IMR-90 (cell line): ENCODE measurements at places on chromosomes 12 and 14.

DNA sequence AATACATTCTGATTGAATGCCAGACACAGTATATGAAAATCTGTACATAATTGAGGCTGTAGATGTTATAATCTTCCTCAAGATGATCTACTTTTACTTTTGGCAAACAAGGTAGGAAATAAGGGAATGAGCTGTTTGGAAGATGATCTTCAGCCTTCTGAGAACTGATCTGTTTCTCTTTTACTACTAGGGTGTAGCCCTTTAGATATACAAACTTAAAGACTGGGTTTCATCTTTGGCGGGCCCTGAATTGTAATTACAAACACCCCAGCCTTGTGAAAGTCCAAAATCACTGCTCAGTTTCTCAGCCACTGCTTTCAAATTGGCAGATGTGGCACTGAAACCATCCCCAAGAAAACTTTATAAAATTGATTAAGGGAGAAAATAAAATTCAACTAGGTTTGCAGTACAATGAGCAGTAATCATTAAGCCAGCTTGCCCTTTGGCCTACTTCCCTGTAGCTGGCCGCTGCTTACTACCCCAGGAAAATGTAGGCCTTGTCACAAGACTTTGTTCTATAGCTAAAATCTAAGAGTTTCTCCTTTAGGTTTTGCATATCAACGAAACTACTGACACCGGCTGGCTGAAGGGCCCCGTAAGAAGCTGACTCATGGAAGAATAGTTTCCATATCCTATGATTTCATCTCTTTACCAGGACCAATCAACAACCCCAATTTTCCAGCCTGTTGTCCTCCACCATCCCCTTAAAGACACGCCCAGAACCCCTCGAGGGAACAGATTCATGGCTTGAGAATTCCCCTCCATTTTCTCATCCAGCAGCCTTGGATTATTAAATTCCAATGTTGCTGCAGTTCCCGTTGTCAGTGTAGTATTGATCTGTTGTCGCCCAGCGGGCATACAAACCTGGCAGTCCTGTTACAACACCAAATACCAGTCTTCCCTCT is 210.8 kb downstream of the PCNX1 start:
- no peaks in the 10 kb centered on the region for H3K27me3 ChIP-seq
- H3K4me3 ChIP-seq = no peak overlapping the region
- peak; percentile 78 for DNase-seq
- H3K27ac ChIP-seq = peak overlapping the region; percentile 46; the same call in 1 of the 2 replicates

DNA sequence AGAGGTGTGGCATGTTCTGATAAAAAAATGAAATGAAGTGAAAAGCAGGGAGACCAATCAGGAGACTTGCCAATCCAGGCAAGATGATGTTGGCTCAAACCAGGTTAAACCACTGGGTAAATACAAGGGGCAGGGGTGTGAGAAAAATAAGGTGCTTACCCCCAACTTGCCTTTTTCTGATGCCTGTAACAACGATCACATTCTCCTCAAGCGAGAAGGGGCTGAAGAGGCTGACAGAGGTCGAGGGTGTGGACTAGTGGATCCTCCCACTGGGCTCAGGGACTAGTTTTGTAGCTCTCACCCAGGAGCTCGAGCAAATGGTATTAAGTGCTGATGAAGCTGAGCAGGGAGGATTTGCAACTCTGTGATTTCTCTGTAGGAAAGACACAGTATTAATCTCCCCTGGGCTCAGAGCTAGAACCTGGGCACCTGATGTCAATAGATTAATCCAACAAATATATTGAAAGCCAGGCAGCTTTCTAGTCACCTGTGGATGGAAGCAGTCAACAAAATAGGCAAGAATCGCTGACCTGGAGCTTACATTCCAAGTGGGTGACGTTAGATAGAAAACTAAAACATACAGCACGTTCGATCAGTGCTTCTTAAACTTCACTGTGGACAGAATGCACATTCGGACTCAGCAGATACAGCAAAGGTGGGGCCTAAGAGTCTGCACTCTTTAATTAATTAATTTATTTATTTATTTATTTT is 15.2 kb upstream of the EAPP start:
- peak overlapping the region; percentile 2; the same call in 1 of the 2 replicates for H3K27ac ChIP-seq
- H3K4me1 ChIP-seq = peaks cover 2% of the 10 kb centered on the region; the same call in 1 of the 2 replicates
- DNase-seq = peak; percentile 37
- no peak overlapping the region for H3K4me3 ChIP-seq
- H3K36me3 ChIP-seq = no peaks in the 10 kb centered on the region
- no peaks in the 10 kb centered on the region for H3K27me3 ChIP-seq

DNA sequence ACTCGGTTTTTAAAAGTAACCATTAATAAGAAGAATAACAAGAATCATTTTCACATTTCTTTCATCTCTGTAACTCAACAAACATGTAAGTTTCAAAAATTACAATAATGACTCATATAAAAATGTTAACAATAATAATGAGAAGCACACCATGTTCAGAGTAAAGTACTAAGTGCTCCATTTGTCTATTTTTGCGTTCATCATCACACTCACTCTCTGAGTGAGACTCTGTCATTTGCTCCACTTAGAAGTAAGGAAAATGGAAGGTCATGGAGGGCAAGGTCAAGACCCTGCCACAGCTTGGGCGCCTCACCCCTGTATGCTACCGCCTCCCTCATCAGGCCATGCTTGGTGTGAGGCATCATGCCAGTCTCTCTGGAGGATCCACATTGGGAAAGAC is 129.9 kb downstream of the TMEM30B start:
- H3K4me3 ChIP-seq = no peak overlapping the region
- H3K27me3 ChIP-seq = no peaks in the 10 kb centered on the region
- no peaks in the 10 kb centered on the region for H3K36me3 ChIP-seq
- DNase-seq = peak; percentile 24

GRCh38 chr14:104792101-104792884 is 3.3 kb downstream of the AKT1 start:
- DNase-seq = no peak
- H3K4me1 ChIP-seq = peaks cover 18% of the 10 kb centered on the region
- no peak overlapping the region for H3K4me3 ChIP-seq
- H3K27me3 ChIP-seq = no peaks in the 10 kb centered on the region

- H3K4me1 ChIP-seq = peaks cover 2% of the 10 kb centered on the region; the same call in 1 of the 2 replicates
- no peaks in the 10 kb centered on the region for H3K36me3 ChIP-seq
- no peak for DNase-seq
- no peak overlapping the region for H3K27ac ChIP-seq
Measured at GRCh38 chr14:68195126-68195525, 375.5 kb downstream of the RAD51B start.

DNA sequence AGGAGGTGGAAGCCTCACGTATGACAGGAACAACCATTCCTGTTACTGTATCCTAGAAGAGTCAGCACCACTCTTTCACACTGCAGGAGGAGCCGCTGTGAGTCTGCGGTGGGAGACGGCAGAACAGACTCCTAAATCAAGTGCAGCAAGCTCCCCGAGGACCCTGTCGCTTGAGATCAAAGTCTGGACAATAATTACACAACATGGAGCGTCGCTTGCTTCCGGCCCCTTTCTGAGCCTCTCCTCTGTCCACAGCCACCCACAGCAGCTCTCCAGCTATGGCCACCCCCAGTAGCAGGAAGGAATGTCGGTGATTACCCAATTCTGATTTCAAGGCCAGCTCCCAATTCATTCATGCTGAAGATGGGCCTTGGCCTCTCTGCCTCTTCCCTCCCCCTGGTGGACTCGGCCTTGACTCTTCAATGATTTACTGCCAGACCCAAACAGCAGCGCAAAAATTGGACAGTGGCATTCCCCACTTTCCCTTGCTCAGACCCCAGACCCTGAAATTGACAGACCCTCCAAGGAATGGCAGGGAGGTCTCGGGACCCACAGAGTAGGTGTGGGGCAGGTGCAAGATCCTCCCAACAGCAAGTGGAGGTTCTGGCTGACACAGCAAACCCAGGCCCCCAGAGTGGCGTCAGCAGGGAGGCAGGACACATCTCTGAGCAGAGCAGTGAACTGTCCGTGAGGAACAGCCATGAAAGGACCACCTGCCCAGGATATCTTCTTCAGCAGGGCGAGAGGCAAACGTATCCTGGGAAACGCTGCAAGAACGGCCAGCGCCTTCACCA is 272.7 kb upstream of the DIO3 start:
- no peak for DNase-seq
- H3K4me1 ChIP-seq = no peaks in the 10 kb centered on the region
- peaks cover 13% of the 10 kb centered on the region; the same call in 1 of the 2 replicates for H3K27me3 ChIP-seq
- H3K4me3 ChIP-seq = no peak overlapping the region
- H3K36me3 ChIP-seq = no peaks in the 10 kb centered on the region

GRCh38 chr14:27634056-27634970 is 1036.5 kb upstream of the NOVA1 start:
- no peak overlapping the region for H3K4me3 ChIP-seq
- no peak overlapping the region for H3K27ac ChIP-seq
- H3K36me3 ChIP-seq = no peaks in the 10 kb centered on the region
- DNase-seq = no peak

- no peak overlapping the region for H3K4me3 ChIP-seq
- no peaks in the 10 kb centered on the region for H3K27me3 ChIP-seq
- no peaks in the 10 kb centered on the region for H3K36me3 ChIP-seq
- DNase-seq = peak; percentile 10
- no peaks in the 10 kb centered on the region for H3K4me1 ChIP-seq
Measured at GRCh38 chr12:69779928-69780327, 41.3 kb downstream of the RAB3IP start.

- H3K4me1 ChIP-seq = peaks cover 20% of the 10 kb centered on the region
- H3K27ac ChIP-seq = no peak overlapping the region
- no peaks in the 10 kb centered on the region for H3K27me3 ChIP-seq
- H3K36me3 ChIP-seq = no peaks in the 10 kb centered on the region
- peak; percentile 66 for DNase-seq
Measured at GRCh38 chr12:69056743-69057515, 124.0 kb upstream of the CPM start.

DNA sequence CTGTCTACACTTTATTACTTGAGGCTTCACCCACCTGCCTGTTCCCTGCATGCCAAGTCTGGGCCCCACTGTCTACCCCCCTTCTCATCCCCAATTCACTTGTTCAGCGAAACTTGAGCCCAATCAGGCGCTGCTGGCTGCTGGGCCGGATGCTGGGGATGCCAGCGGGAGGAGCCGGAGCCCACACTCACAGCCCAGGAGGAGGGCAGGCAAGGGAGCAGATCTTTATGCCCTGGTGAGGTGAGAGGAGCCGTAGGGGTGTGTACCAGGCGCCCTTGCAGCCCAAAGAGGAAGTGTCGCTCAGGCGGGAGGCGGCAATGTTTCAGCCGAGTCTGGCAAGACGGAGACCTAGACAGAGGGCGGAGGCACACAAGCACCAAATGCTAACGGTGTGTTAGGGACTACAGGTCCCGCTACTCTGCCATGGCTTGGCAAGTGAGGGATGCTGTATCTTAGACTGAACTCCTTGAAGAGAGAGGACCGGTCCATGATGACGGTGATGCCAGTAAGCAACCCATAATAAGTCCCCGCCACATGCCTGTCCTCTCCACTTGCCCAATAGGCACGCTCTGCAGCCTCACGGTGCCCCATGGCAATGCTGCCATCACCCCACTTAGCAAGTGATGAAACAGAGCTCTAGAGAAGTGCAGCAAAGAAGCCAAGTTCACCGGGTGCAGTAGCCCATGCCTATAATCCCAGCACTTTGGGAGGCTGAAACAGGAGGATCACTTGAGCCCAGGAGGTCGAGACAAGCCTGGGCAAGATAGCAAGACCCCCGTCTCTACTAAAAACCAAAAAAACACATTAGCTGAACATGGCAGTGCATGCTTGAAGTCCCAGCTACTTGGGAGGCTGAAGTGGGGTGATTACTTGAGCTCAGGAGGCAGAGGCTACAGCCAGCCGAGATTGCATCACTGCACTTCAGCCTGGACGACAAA is 41.6 kb downstream of the LRRC74A start:
- H3K4me1 ChIP-seq = no peaks in the 10 kb centered on the region
- H3K4me3 ChIP-seq = no peak overlapping the region
- H3K27me3 ChIP-seq = peaks cover 38% of the 10 kb centered on the region
- DNase-seq = no peak
- H3K27ac ChIP-seq = no peak overlapping the region

DNA sequence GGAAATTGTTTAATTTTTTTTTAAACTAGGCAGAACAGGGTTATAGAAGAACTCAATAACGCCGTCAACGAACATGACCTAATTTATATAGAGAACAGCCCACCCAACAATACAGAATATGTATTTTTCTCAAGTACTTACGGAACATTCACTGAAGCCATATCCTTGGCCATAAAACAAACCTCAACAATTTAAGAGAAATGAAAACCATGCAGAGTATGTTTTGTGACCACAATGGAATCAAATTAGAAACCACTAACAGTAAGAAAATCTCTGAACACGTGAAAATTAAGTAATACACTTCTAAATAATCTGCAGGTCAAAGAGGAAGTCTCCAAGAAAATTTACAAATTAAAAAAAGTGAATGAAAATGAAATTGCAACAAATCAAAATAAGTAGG is 9.4 kb downstream of the SART3 start:
- H3K4me1 ChIP-seq = no peaks in the 10 kb centered on the region
- peaks cover 14% of the 10 kb centered on the region for H3K36me3 ChIP-seq
- no peaks in the 10 kb centered on the region for H3K27me3 ChIP-seq
- peak; percentile 65 for DNase-seq

- H3K4me3 ChIP-seq = peak overlapping the region; percentile 25
- H3K4me1 ChIP-seq = no peaks in the 10 kb centered on the region
- DNase-seq = no peak
- H3K36me3 ChIP-seq = no peaks in the 10 kb centered on the region
- H3K27ac ChIP-seq = no peak overlapping the region
Measured at GRCh38 chr12:41932470-41932991, 212.1 kb downstream of the GXYLT1 start.

DNA sequence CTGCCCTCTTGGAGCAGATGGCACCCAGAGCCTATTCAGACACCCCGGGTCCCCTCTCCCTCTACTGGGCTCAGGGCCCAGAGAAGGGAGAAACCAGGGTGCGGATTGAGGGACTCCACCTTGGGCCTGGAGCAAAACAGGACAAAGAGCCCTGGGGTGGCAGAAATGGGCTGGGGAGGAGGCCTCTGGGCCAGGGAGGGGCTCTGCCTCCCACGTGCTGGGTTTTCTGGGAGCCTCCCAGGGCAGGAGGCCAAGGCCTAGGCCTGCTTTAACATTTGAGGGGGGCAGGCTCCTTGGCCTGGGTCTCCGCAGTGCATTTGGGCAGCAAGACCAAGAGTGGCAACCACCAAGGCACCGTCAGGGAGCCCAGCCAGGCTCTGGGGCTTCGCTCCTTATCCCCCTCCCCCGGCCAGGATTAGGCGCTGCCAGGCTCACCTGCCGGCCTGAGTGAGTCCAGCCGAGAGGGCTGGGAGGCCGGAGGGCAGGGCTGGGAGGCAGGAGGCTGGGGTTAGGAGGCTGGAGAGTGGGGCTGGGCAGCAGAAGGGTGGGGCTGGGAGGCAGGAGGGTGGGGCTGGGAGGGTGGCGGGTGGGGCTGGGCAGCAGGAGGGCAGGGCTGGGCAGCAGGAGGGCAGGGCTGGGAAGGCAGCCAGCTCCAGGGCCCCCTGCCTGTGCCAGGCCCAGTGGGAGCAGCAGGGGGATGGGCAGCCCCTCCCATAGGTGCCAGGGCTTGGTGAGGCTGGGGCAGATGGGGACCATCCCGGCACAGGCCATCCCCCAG is 101.8 kb upstream of the EIF5 start:
- H3K4me3 ChIP-seq = no peak overlapping the region
- H3K27me3 ChIP-seq = peaks cover 15% of the 10 kb centered on the region
- no peaks in the 10 kb centered on the region for H3K4me1 ChIP-seq

- H3K4me3 ChIP-seq = no peak overlapping the region
Measured at GRCh38 chr12:28173440-28173839, 16.8 kb upstream of the CCDC91 start.

GRCh38 chr14:90715993-90716392 is 100.2 kb downstream of the TTC7B start:
- H3K27ac ChIP-seq = no peak overlapping the region
- H3K27me3 ChIP-seq = no peaks in the 10 kb centered on the region
- no peaks in the 10 kb centered on the region for H3K36me3 ChIP-seq
- no peak overlapping the region for H3K4me3 ChIP-seq
- H3K4me1 ChIP-seq = peaks cover 7% of the 10 kb centered on the region; the same call in 1 of the 2 replicates
